ENCODE measurements at places on chromosomes 1 and 21.

DNA sequence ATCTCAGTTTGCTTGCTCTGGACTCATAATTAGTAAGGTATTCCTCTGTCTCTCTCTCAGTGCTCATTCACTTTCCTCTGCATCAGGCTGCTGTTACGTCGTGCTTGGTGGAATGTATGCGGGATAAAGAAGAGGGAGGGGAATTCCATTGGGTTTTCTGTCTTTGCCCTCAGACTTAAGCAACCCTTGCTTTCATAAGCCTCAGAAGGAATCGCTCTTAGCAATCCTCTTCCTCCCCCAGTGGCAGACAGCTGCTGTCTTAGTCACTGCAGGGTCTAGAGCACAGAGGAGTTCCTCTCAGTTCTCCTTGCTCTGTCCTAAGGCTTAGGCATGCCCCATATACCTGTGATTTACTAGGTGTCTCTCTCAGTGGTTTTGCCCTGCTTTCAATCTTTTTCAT lies 19.1 kb upstream of the NTMT2 start:
- DNase-seq, result no peak

DNA sequence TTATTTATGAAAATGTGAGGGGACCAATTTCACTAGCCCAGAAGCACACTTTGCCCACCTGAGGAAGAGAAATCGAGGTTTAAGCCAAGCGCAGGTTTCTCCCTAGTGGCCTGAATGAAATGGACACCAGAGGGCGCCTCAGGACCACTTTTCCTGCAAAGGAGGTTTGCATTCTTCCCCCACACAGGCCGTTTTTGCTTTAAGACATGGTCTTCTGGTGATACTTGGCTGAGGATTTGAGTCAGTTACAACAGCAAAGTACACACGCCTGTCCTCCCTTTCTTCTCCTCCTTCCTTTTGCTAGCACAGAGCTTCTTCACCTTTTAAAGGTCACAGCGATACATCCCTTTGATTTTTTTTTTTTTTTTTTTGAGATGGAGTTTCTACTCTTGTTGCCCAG lies 5.4 kb downstream of the PLA2G2E start:
- DNase-seq, result peak; percentile 71

GRCh38 chr1:119935915-119936314 lies 39.6 kb upstream of the ADAM30 start:
- no peak for DNase-seq

DNA sequence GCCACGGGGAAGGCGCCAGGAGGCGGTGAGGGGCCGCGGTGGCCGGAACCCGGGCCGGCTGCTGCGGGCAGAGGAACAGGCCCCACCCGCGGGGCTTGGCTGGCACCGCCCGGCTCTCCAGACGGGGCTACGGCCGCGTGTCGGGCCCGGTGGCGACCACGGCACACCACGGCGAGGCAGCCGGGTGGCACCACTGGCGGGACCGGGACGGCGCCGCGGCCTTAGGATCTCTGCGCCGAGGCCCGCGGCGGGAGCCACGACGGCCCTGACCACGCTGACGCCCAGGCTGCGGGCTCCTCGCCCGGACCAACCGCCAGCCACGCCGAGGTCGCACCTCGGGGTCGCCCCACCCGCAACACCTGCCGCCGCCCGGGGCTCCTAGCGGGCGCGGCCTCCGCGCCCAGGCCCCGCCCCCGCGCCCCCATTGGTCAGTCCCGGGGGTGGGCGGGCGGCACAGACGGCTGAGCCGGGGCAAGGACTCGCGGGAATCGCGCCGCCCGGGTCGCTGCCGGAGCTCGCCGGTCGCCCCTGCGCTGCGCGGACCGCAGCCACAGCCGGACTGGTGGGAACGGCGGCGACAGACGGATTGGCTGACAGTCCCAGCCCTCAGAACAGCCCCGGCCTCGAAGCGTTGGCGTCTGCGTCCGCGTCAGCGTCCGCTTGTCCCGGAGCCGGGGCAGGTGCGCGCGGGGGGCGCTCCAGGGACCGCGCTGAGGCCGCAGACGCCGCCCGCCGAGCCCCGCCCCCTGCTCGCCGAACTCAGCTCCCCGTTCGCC lies at the start of gene BMP8A:
Gene BMP8A, plus strand, starts transcription at position 491 of the 776 bp plus-strand sequence. CDS start 356 bp downstream, outside the sequence.
- peak; percentile 59 for DNase-seq

DNA sequence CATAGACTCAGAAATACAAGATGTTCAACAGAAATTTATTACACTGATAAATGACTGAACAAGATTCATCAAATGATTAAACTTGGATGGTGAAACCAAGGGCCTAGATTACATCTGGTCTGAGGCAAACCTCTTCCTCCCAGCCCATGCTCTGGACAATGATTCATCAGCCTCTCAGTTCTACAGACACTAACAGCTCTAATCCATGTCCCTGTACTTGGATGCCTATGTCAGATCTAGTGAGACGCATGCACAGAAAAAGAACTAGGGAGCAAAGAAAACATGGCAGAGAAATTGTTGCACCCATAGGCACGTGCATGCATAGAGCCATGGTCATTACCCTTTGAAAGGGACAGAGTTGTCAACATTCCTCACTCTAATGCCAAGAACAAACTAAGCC lies 250.1 kb downstream of the KCNH1 start:
- DNase-seq, result no peak

- DNase-seq, result no peak
Measured at GRCh38 chr1:11602424-11602823, 51.8 kb downstream of the FBXO2 start.

GRCh38 chr1:211753649-211754251 lies 76.8 kb downstream of the LPGAT1 start:
- DNase-seq, result no peak

DNA sequence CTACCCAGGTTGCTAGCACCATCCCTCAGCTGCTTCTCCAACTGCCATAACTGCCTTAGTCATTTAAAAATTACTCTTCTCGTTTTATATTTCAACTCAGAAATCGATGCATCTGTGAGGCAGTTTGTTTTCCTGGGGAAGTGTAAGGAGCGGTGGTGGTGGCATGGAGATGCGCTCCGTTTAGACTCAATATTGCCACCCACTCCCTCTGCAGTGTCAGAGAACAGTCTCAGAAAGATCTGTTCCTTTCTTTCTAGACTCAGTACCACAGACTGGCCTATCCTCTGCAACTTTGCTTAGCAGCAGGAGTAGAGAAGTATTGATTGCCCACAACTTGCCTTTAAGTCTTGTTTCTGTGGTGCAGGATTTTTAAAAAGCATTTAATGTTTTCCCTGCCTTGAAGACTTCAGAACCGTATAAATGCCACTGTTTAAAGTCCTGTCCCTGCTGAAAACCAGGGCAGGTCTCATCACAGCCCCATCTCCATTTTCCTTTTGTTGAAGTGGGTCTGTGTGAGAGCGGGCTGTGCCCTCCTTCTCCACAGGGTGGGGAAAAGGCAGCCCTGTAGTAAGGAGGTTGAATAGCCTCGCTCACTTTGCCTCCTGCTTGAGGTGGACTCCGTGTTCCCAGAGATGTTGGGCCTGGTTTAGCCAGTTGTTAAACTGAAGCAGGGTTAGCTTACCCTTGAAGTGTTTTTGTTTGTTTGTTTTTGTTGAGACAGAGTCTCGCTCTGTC lies 105.2 kb downstream of the NFIA start:
- DNase-seq, result no peak

- no peak for DNase-seq
Measured at GRCh38 chr1:101365186-101365585, 128.4 kb downstream of the S1PR1 start.

DNA sequence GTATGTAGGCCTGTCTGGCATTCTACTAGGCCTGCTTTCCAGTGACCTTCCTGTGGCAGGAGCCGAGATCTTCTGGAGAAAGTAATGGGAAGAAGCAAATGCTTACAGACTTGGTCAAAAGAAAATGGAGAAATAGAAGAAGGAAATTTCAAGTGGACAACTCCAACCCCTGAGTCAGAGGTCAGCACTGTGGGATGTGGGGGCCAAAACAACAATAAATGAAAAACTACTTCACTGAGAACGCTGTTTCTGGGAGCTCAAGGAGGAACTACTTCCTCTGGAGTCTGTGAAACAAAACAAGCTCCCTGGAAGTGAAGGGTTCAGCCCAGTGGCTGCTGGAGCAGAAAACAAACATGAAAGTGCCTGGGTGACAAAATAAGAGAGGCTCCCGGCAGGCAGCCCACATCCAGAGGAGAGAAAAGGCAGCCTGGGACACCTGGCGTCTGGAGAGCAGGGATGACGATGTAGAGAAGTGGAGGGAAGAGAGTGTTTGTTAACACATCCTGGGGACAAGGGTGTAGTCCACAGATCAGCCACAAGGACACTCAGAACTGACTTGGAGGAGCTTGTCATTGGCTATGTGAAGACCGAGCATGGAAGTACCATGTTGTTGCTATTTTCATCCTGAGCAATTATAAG lies 355.2 kb downstream of the SMYD3 start:
- no peak for DNase-seq

GRCh38 chr1:35718492-35719336 lies at the start of gene C1orf216:
TSS of gene C1orf216 (minus strand) at chr1:35718884. CDS start at chr1:35716321, 2,563 bp downstream.
- peak; percentile 60 for DNase-seq

DNA sequence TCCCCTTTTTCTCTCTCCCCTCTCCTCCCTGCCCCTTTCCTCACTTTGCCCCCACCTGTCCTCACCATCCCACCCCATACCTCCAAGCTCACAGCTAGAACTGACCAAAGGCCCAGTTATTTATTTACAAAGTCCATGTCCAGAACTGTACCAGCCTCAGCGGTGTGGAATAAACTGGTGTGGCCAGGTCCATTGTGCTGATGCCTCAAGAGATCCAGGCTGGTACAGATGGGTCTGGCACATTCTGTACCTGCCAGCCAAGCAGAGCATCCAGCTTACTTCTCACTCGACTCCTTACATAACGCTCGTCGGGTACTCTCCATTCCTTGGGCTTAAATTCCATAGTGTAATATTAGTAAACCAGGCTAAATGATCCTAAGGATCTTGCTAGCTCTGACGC lies 11.8 kb downstream of the PDZK1IP1 start:
- DNase-seq, result no peak

- DNase-seq, result no peak
Measured at GRCh38 chr1:119935373-119935772, 39.1 kb upstream of the ADAM30 start.

GRCh38 chr1:28579401-28579800 lies 12.7 kb upstream of the RAB42 start:
- no peak for DNase-seq

GRCh38 chr1:234942879-234943506 lies 185.6 kb downstream of the TOMM20 start:
- no peak for DNase-seq

GRCh38 chr1:242023805-242024204 lies 24.9 kb upstream of the MAP1LC3C start:
- no peak for DNase-seq
